ENCODE measurements at places on chromosomes 5 and 9. TPM values are rescaled to one million over a fixed set of nuclear protein-coding genes. Genes with fewer than 3 reads are reported as not detected.

- no peak for DNase-seq
These were observed 121.1 kb upstream of the SLIT3 start for GRCh38 chr5:169422087-169422486.

GRCh38 chr9:34049630-34050384 is 1.1 kb upstream of the UBAP2 start:
- no peak for DNase-seq

- peak; percentile 63 for DNase-seq
These were observed 232.3 kb upstream of the IRX2 start for GRCh38 chr5:2983583-2984300.

GRCh38 chr5:60102961-60103693 is 209.6 kb upstream of the PDE4D start:
- DNase-seq = no peak

- DNase-seq = no peak
These were observed 58.3 kb downstream of the MFAP3 start for GRCh38 chr5:154097031-154097430.

DNA sequence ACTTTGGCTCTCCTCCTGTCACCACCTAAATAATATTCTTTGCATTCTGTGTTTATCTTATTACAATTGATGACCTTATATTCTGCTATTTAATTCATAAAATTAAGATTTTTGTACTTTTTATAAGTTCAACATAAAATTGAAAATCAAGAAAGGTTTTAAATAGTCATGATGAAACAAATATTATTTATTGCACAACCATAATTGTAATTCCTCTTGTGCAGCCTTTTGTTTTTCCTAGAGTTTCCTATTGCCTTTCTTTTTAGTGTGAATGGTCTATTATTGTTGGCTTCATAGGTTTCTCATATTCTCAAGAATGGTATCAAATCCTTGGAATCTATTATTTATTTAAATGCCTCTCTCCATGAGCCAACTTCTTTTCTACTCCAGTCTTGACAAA is 117.9 kb downstream of the TMEM161B start:
- DNase-seq = no peak

DNA sequence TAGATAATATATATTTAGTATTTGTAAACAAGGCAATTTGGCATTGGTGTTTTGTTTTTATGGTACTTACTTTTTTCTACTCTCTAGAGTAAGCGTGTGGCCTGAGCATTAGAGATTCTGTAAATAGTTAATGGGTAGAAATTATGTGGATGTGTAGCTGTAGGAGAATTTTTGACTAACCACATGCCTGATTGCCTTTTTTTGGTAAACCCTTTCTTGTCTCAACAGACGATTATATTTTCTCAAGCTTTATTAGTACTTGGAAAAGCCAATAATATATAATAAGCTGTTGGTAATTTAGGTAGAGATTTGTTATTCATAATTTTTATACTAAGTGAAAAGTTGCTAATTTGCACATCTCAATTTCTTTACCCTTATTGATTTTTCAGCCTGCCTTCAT is 76.8 kb downstream of the FCHO2 start:
- DNase-seq = no peak

DNA sequence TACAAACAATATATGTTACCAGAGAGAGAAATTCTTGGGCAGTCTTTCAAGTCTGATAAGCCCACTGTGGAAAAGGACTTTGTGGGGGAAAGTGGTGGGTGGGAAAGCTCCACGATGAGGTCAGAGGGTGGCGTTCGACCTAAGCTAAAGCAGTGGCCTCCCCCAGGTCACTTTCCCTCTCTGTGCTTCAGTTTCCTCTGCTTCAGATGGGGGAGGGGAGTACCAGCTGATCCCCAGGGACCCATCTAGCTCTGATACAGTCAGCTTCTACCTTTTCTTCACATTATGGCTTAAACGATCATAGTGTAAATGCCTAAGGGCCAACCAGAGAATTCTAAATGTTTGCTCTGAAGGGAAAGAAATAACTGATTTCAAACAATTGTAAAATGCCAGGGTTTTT is 36.6 kb upstream of the ARSB start:
- no peak for DNase-seq

DNA sequence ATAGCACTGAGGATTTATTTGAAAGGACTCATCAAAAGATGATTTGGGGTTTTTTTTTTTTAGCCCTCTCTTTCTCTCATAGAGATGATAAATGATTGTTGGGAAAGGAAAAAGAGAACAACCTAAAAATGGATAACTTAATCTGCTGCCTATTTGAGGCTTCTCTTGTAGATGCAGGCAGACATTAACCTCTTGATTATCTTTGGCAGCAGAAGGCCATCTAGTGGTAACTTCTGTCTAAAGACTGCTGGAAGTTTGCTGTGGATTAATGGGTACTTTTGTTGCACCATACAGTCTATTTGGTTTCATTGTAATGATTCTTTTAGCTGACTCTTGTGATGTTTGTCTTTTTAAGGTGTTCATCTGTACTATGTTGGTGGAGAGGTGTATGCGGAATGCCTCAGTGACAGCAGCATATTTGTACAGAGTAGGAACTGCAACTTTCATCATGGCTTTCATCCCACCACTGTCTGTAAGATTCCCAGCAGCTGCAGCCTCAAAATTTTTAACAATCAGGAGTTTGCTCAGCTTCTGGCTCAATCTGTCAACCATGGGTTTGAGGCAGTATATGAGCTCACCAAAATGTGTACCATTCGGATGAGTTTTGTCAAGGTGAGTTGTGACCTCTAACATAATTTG is 18.8 kb downstream of the SMIM32 start:
- no peak for DNase-seq

DNA sequence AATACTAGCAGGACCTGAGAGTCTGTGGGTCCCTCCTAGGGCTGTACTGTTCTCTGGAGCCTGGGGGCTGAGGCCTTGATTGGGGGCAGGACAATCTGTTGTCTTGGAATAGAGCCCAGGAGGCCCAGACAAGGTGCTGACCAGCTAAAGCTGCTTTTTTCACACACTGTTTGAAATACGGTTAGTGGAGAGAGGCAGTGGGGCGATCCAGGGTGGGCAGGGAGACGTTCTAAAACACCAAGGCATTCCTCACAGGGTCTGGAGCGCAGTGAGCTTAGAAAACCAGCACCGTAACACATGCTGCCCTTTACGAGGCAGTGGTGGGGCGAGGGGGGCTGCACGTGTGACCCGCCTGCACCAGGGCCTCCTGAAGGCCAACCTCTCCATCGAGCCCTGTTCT is 55.1 kb downstream of the EHMT1 start:
- DNase-seq = peak; percentile 58

GRCh38 chr5:31144364-31144763 is 49.1 kb upstream of the CDH6 start:
- DNase-seq = no peak

DNA sequence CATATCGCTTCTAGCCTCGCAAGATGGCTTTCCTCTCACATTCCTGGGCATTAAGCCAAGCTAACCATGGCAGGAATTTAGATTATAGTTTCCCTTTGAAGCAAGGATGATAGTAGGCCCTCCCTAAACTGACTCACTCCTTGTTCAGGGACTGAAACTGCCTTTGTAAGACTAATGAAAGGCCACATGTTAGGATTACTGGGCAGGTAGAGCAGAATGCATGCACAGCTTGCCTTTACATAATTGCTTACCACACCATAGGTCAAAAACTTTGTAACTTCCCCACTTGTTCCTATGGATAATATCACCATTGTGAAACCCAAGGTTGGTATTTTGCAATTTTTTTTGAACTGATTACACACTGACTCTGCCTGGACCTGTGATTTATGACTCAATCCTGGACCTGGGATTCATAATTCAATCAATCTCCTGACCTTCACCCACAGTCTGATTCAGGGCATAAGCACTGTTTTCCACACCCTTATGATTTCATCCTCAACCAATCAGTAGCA is 41.0 kb upstream of the PRDM9 start:
- no peak for DNase-seq

The N4BP3 gene
- 10.3 TPM for polyA plus RNA-seq

The TRIM32 gene
- 17.6 TPM for polyA plus RNA-seq

The SLC36A2 gene
- 0.24 TPM for polyA plus RNA-seq

The LRRC70 gene
- 1.1 TPM for polyA plus RNA-seq

The WNT8A gene
- polyA plus RNA-seq = 0.22 TPM

The HDAC3 gene
- polyA plus RNA-seq = 89.7 TPM

The GABRA1 gene
- polyA plus RNA-seq = 8.7 TPM

The GAPT gene
- polyA plus RNA-seq = 0.38 TPM
